ENCODE measurements at places on chromosomes 6 and 20.

DNA sequence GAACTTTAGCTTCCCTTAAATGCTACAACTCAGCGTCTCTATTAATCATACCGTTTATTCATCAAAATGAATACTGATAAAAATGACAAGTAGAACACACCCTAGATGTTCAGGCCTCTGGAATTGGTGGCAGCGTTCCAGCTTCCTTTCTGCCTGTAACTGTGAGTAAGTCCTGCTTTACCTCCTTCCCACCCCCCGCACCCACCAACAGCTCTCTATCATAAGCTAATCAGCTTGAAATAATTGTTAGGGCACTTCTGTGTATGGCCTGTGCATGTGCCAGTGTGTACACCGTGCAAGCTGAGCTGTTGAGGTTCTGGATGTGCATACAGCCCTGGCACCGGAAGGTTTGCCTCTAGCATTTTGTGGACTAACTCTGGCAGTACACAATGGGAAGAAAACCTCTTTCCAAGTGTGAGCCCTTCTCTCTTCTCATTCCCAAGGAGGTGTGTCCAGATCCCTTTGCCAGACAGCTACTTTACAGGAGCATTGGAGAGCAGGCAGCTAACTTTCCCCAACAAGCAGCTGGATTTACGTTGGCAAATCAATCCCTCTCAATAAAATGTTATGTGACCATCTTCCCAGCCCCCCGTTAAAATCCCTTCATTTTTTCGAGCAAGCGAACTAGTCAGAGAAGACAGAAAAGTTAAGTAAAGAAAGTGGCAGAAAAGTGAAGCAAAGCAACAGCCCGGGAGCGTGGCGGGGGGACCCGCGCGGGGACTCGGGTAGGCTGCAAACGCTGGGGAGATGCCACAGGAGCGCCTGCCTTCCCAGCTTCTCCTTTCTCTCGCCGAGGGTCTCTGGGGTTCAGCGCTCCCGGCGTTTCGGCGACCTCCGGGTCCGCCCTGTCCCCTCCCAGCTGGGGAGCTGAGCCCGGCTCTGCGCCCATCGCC lies 803 bp upstream of the ADGRG6 start:
- peak; percentile 38 for DNase-seq

DNA sequence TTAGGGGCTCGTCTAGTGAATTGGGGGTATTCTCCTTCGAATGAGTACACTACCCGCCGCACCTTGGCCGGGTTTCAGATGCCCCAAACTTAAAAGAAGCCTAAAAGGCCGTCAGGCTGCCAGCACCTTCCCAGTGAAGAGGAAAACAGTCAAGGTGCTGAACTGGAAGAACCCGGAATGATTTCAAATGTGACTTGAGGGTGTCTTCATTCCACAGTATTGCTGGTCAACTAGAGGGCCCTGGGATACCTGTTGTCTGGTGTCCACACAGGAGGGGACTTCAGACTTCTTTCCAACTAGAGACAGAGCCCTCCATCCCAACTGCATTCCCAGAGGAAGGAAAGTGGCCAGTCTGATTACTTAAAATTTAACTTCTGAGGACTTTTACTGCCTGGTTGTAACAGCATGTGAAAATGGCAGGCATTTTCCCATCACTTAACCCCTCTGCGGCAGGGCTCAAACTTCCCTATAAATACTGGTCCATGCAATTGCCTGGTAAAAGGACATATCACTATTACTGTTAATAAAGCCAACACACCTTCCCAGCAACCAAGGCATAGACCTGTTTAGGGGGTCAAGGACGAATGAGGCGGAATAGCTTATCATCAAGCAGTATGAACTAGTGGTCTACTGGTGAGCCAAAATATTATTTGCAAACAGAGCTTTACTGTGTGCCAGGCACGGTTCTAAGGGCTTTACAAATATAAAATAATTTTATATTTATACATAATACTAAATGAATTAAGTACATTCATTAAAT lies 651 bp upstream of the SAMHD1 start:
- no peak for DNase-seq

DNA sequence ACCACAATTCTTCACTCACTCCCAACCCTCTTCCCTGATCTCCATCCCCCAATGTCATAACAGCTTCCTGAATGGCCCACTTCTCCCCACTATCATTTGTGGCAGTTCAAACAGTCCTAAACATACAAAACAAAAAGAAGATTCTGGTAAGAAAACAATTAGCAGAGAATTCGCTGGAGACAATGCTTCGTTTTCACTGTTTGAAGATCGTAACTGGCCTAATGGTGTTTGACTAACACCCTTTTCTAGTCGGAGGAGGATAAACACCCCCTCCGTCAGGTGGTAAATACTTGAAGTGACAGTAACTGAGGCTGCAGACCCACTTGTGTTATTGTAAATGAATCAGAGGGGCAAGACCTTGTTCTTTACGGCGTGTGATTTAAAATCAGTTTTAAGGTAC lies 3.8 kb downstream of the EYA2 start:
- no peak for DNase-seq

- DNase-seq: no peak
These were observed 169.3 kb upstream of the CDH4 start for GRCh38 chr20:61082720-61083119.

GRCh38 chr6:7640607-7641577 lies 50.9 kb downstream of the SNRNP48 start:
- peak; percentile 23 for DNase-seq

DNA sequence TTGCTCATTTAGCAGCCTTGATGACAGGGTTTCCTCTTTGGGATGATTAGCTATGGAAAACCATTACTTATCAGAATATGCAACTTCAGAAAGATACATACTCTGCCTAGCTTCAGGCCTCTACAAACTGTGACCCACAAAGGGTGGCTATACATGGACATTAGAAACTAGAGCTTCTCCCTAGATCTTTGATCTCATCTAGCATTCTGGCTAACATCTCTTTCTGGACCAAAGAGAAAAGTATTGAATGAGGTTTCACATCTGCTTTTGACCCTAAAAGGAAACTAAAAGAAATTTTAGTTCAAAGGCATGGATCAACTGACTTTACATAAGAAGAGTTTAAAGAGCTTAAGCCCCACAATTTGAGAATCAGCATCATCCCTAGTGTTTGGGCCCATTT lies 12.4 kb upstream of the HMGN3 start:
- no peak for DNase-seq

DNA sequence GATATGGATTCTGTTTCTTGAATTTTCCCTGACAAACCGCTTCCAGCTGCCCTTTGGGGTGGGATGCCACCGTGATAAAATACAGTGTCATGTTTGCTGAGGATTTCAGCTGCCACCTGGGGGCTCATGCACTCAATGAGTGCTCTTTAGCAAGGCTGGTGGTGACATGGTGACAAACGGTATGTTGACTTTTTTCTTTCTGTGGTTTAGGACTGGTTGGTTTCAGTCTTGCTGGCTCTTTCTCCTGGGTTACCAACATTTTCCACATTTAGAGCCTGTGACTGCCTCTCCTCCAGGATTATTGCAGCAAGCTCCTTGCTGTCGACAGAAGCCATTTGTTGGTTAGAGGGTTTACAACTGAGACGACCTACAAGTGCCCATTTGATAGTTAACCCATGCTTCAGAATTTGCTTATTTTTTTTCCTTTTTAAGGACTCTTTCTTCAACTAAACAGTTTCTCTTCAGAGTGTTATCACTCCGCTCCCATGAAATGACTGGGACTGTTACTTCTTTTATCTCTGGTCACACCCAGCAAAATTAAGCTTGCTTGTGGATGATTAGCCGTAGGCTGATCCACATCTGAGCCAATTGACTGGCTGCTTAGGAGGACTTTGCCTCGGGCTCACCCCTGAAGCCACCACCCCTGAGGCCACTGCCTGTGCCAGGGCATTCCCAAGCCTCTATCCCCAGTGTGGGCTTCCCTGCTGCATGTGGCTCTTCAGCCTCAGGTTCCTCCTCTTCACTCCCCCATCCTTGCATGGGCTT lies 48.4 kb upstream of the CDYL start:
- no peak for DNase-seq

DNA sequence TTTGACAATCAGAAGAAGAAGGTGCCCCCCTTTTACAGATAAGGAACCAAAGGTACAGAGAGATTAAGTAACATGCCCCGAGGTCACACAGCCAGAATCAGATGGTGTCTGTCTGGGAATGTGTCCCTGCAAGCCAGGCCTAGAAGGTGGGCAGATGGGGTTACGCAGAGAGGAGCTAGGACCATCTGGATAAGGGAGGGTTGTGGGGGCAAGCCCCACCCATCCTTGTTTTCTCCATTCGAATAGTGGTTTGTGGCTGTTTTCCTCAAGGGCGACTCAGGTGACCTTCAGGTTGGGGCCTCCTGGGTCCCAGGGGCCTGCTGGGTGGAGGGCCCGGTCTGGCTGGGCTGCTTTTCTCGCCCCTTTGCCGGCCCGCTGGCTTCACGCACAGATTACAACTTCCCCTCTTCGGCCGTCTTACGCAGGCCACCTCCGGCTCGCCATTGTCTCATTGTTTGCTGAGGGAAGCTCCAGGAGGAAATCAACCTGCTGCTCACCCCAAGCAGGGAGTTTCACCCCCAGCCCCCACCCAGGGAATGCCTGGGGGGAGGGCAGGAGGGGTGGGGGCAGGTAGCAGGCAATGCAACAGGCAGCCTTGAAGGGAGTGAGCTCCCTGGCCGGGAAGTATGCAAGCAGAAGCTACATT lies 30.8 kb upstream of the CSNK2A1 start:
- no peak for DNase-seq

DNA sequence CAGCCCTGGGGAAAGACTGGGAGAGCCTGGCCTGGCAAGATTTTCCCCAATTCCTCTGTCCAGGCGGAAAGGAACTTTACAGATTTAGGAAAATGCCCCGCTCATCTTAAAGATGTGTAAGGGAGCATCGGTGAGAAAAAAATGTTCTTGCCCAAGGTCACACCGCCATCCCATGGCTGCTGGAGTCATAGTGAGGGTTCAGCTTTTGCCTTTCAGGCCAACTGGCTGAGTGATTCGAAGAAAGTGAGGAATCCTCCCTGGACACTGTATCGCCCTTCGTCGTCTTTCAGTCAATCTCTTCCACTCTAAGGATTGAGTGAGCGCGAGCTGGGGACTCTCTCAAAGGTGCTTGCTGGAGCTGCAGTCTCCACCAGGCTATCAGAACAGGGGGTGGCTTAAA lies 1.4 kb downstream of the WFDC2 start:
- DNase-seq: no peak

DNA sequence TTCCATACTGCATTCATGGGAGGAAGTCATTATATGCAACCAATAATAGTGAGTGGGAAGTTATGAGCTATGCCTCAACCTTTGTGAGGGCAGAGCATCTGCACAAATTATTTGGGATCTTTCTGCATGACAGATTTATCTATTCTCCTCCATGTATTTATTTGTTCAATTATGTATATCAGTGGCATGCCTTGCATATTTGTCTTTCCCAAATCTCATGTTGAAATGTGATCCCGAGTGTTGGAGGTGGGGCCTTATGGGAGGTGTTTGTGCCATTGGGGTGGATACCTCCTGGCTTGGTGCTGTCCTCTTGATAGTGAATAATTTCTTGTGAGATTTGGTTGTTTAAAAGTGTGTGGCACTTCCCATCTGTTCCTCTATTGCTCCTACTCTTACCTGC lies 1246.0 kb upstream of the CITED2 start:
- DNase-seq: no peak

DNA sequence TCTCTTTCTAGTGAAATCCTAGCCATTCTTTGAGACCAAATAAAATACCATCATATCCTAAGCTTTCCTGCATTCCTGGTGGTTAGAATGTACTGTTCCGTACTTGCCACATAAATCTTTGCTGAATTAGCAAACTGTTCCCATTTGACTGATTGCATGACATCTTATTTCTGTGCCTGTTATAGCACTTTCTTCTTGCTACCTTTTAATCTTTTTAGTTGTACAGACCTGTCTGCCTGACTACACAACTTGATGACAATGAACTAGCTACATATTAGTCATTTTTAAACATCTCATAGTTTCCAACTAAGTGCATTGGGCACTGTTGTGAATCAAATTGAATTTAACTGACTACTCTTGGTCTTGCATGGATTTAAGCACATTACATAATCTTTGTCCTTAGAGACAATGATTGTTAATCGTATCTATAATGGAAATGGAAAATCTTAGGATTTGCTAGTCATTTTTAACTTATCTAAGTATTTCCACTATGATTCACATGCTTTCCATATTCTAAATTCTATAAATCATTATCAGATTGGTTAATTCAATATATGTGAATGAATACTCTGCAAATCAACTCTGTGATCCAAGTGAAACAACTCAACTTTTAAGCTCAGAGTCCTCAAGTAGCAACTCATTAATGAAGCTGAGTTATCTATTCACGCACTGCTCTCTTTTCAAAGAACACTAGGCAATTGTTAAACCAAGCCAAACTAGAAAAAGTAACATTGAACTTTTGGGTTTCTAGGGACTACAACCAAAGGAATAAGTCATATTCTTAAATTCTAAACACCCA lies 109.0 kb downstream of the TNFRSF21 start:
- no peak for DNase-seq

- peak; percentile 87 for DNase-seq
These were observed 1.2 kb downstream of the TCEA2 start for GRCh38 chr20:64064145-64064698.
